Activated T-cell treated with anti-CD3 and anti-CD28 coated beads for 4 hours (primary cell): ENCODE measurements at places on chromosomes 4 and X.

- DNase-seq, result no peak
Measured at GRCh38 chr4:27129871-27130366, 269.3 kb downstream of the STIM2 start.

DNA sequence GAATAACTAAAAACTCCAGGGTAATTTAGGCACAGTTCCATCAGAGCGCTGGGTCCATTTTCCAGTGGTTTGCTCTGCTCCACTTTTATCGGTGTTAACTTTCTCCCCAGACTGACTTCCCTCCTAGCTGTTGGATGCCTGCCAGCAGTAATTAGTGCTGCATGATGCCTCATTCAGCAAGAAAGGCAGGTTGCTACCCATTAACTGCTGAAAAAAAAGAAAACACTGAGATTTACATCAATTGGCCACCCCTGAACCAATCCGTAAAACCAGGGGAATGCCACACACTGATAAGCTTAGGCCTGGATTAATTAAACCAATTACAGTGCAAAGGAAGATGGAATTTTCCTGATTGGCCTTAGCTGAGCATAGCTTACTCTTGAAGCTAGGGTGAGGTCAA, 182.4 kb upstream of the CXXC4 start:
- no peak for DNase-seq

DNA sequence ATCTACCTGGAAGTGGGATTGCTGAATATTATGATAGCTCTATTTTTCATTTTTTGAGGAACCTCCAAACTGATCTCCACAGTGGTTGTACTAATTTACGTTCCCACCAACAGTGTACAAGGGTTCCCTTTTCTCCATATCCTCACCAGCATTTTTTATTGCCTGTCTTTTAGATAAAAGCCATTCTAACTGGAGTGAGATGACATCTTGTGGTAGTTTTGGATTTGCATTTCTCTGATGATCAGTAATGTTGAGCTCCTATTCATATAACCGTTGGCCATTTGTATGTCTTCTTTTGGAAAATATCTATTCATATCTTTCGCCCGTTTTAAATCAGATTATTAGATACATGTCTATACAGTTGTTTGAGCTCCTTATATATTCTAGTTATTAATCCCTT, 101.8 kb downstream of the RASGEF1B start:
- no peak for DNase-seq

GRCh38 chrX:31449965-31450364, 378.1 kb upstream of the FTHL17 start:
- DNase-seq, result no peak

- no peak for DNase-seq
Measured at GRCh38 chrX:153321381-153322124, at the start of gene PNMA6F. PNMA6F (minus strand) TSS chrX:153321767; CDS start chrX:153320674, 1,093 bp downstream.

- DNase-seq, result no peak
Measured at GRCh38 chr4:96093057-96093456, 253.2 kb downstream of the PDHA2 start.

GRCh38 chr4:70559211-70559830, 32.7 kb upstream of the AMBN start:
- DNase-seq, result peak; percentile 12

DNA sequence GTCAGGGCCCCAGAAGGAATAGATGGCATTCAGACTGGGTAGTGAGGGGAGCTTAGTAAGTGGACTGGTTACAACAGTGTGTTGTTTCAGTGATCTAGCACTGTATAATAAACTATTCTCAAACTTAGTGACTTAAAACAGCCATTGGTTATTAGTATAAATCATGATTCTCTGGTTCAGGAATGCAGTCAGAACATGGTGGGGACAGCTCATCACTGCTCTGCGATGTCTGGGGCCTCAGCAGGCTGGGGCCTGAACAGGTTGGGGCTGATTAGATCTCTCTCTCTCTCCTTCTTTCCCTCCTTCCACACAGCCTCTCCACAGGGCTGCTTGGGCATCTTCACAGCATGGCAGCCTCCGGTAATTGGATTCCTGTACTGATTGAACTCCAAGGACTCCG, 160.4 kb downstream of the GATB start:
- DNase-seq, result no peak

DNA sequence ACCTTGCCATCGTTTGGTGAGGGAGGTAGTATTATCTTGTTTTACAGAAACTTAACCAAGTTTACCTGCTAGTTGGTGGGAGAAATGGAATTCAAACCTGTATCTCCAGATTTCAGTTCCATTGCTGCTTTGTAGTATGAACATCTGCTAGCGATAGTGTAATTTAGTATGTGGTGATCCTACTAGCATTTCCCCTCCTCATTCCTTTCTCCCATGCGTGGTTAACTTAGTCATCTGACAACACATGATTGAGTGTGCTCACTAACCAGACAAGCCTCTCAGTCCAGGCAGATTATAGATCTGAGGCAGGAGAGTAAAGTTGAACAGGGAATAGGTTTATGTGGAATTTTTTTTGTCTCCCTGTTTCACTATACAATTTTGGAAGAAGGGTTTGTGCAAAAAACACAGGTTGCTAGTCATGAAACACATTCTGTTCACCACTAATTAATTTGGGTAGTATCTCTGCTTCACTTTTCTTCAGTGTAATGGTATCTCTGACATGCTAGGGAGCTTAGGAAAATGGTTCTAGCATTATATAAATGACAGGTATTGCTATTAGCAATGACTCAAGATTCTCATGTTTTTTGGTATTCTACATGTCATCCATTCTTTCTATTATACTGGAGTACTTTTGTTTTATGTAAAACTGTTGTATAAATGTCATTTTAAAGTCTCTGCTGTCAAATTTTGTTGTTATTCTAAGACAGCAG, 21.7 kb downstream of the RBPJ start:
- no peak for DNase-seq

- no peak for DNase-seq
Measured at GRCh38 chrX:78321809-78322208, 5.6 kb downstream of the CYSLTR1 start.

DNA sequence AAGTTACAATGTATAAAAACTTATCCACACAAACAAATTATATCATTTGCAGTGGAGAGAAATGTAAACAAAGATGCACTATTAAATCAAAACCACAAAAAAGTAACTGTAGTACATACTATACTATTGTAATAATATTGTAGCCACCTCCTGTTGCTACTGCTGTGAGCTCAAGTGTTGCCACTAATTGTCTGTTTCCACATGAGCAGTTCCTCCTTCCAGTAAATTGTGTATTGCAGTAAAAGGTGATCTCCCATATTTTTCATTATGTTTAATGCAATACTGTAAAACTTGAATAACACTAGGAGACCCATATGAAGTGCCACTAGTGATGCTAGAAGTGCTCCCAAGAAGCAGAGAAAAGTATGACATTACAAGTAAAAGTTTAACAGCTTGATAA, 11.7 kb downstream of the LIN54 start:
- no peak for DNase-seq

DNA sequence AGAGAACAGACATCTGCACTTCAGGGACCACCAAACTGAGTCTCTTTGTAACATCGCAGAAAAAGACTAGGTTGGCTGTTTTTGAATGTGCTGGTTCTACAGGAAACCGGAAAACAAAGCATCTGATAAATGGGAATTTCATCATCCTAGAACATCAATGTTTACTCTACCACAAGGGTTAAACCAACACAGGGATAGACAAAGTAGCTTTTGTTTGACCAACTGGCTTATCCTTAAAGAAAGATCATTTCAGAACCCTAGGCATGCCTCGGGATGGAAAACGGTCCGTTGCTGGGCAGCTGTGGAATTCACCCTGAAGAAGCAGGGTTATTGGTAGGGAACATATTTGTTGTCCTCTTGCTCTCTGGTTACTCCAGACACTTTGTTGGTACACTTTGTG, 2355.5 kb upstream of the AGA start:
- no peak for DNase-seq

GRCh38 chr4:177367336-177367735, 57.7 kb downstream of the NEIL3 start:
- DNase-seq, result no peak

DNA sequence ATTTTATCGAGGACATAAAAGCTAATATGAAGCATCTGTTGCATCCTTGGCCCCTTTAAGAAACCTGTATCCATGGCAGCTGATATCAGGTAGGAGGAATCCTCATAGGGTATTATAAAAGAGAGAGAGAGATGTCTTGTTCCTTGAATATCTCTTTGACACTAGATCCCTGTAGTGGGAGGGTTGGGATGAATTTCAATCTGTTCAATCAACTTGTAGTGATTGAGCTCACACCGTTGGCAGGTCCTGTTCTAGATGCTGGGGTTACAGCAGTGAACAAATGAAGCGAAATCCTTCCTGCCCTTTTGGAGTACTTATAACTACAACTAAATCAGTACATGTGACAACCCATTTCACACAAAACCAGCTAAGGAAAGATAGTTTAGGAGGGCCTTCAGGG, 35.3 kb upstream of the GATB start:
- no peak for DNase-seq

GRCh38 chr4:61293707-61294400, 93.7 kb downstream of the ADGRL3 start:
- DNase-seq, result no peak
